T-cell (primary cell): ENCODE measurements at places on chromosomes 5 and 9.

GRCh38 chr5:73747696-73748380, 121.8 kb downstream of the ARHGEF28 start:
- no peak for DNase-seq

- no peak for DNase-seq
These were observed 145.1 kb upstream of the SMIM23 start for GRCh38 chr5:171640480-171640879.

GRCh38 chr5:176389135-176390123, 878 bp downstream of the HIGD2A start:
- DNase-seq = no peak

- peak; percentile 69 for DNase-seq
These were observed 96.5 kb downstream of the GADD45G start for GRCh38 chr9:89701221-89701798.

GRCh38 chr5:180367300-180367699, 14.2 kb upstream of the GFPT2 start:
- DNase-seq = no peak

DNA sequence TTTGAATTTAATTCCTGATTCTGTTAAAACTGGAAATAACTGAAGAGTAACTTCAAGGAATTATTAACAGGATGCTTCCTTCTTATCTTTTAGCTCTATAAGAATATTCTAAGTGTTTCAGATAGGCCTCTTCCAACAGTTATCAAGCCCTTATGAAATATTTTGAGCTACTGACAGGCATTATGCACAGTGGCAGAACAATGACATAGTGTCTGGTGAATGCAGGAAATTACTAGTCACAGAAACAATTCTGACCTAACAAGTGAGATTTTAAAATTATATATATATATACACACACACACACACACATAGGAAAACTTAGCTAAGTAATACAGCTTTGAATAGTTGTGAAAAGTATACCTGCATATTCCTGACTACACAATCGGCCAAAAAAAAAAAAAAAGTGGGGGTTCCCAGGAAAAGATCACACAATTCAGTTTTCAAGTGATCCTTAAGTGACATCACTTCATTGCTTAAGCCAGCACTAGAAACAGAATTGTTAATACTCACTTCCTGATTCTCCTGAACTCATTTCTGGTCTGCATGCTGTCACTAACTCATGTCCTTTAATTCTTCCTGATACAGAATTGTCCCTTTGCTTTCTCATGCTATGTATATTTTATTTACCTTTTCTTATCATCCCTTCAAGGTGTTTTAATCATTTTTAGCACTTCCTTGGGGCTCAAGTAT, 77.3 kb downstream of the SLC25A46 start:
- no peak for DNase-seq

- DNase-seq = no peak
These were observed 75.7 kb downstream of the PIP5K1B start for GRCh38 chr9:68780720-68781119.

GRCh38 chr5:9512457-9512856, 33.4 kb downstream of the SEMA5A start:
- DNase-seq = no peak

GRCh38 chr9:738209-738915, 103.1 kb upstream of the DMRT1 start:
- DNase-seq = no peak

- DNase-seq = no peak
These were observed 42.7 kb downstream of the PTGES start for GRCh38 chr9:129710169-129710453.

DNA sequence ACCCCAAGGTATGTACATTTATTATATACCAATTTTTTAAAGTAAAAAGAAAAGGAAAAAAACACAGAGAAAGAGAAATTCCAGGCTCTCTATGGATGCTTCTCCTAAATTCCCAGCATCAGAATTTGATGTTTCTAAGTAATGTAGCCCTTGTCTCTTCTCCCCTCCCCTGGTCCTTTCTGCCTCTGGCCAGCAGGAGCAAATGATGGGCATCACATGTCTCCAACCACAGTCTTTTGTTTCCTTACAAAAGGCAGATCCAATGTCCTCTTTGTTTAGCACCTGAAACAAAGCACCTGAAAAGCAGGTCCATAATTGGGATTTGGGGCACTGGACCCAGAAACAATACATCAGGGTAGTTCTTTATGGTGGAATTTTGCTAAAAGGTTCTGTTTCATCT, 50.4 kb upstream of the APC start:
- DNase-seq = no peak

GRCh38 chr5:123297866-123298265, 125.3 kb downstream of the CEP120 start:
- DNase-seq = no peak

- DNase-seq = no peak
These were observed 108.8 kb upstream of the MVB12B start for GRCh38 chr9:126217797-126218196.

GRCh38 chr5:36585701-36586100, 20.7 kb upstream of the SLC1A3 start:
- DNase-seq = no peak

DNA sequence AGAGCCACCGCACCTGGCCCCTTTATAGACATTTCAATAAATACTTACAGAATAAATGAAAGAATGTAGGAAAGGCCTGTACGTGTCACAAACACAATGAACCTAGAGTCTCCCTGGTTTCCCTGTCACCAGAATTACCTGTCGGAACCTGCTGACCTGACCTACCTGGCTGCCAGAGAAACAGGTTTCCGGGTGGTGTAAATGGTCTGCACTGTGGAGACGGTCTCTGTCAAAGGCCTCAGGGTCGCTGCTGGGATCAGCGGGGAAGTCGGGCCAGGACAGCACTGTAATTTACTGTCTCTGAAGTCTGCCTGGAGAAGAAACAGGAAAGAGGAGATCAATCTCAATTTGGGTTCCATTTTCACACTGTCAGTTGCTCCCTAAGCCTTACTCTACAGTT, 9.3 kb upstream of the FRRS1L start:
- no peak for DNase-seq

- no peak for DNase-seq
These were observed 76.2 kb downstream of the TSPAN17 start for GRCh38 chr5:176723440-176723839.

DNA sequence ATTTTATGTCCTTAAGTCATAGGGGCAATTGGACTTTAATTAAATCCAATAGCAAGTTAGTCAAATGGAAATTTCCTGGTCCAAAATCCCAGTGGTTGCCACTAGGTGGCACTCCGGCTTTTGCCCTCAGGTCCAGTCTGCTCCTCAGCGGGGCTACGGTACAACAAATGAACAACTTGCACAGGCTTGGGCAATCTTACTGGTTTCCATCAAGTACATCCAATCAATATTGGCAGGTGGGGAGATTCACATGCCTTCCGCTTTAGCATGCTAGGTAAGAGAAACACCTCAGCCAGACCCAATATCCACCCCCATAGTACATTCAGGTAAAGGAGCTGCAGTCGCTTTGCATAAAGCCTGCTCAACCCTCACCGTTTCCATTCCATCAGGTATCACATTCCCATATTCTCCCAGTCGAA, 6.3 kb upstream of the MXD3 start:
- peak; percentile 68 for DNase-seq

DNA sequence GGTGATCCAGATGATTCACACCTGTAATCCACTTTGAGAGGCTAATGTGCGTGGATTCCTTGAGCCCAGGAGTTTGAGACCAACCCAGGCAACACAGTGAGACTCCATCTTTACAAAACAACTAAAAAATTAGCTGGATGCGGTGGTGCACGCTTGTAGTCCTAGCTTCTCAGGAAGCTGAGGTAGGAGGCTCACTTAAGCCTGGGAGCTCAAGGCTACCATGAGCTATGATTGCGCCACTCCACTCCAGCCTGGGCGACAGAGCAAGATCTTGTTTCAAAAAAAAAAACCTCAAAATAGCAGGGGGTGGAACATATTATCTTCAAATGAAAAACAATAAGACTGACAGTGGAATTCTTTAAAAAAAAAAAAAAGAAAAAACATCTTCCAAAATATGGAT, 59.0 kb downstream of the PCDHGC5 start:
- no peak for DNase-seq

DNA sequence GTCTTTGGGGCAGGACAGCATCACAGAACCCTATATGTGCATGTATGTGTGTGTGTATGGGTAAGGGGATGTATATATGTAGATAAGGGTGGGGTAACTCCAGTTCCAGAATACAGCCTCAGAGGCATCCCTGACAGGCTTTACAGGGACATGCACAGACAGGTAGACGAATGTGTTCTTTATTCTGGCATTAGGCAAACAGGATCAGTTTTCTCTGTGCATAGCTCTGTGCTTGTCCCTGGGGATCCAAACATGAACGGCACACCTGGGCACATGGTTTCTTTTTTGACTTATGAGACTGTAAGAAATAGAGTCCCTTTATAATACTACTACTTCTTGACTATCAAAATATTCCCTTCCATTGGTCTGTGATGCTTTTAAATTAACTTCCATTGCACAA, 120.6 kb downstream of the TRIO start:
- DNase-seq = no peak

DNA sequence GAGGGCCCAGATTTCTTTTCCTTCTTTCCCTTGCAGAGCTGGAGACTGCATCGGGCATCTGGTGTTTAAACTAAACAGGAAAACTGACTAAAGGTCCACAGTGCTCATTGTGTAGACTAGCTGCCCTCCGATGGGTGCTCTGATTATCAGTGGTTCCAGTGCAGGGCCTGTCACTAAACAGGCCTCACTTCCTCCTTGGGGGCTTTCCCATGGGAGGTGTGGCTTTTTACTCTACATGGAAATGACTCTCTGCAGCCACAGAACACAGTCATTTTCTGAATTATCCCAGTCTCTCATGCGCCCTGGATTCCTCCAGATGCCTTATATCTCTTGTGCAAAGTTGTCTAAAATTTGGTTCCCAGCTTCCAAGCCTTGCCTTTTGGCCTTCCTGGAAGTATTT, 199.2 kb downstream of the TRIO start:
- DNase-seq = no peak

DNA sequence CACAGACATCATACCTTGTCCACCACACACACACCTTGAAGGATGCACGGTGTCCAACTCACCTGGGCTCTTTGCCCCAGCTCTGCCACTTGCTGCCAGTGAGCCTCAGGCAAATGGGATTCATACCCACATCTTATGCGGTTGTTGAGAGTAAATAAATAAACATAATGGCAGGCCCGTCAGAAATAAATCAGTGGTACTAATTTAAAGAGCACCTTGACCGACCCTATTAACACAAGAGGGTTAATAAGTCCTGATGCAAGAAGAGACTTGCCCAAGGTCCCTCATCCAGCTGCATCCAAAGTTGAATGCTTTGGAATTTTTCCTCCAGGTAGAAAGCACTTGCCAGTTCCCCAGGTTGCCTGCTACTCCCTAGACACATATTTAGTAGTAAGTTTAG, 11.6 kb upstream of the AKNA start:
- DNase-seq = no peak

- DNase-seq = no peak
These were observed 1599.2 kb downstream of the MAT2B start for GRCh38 chr5:165104611-165105010.

DNA sequence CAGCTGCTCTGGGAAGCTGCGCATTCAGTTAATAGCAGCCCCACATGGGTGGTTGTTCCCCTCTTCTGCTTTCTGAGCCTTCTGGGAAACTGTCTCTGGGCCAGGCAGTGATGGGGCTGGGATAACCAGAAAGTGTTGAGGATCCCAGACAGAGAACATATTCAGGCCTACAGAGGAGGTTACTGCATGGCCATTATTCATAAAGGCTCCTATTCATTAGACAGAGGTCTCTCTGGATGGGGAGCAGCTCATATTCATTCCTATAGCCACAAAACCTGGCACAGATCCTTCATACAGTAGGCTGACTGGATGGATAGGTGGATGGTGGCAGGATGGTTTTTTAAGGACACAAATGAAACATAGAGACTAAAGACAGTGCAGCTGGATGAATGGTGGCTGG, 76.3 kb downstream of the HSPA4 start:
- DNase-seq = no peak
